ENCODE measurements at places on chromosomes 1 and 21.

GRCh38 chr1:173410133-173410793 lies 66.9 kb upstream of the PRDX6 start:
- DNase-seq = no peak

DNA sequence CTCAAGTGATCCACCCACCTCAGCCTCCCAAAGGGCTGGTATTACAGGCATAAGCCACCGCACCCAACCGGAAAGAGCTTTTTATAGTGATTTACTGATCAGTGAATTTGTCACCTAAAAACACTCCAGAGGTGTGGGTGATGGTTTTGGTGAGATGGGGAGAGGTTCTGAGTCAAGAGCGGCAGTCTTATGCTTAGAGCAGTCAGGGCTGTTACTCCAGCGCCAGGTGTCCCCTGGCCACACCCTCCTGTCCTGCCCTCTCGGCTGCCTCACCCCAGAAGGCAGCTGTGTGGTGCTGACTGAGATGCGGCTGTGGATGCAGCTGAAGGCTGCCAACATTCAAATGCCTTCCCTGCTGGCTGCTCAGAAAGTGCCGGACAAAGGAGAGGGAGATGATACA lies 94.5 kb upstream of the LPGAT1 start:
- DNase-seq = no peak

DNA sequence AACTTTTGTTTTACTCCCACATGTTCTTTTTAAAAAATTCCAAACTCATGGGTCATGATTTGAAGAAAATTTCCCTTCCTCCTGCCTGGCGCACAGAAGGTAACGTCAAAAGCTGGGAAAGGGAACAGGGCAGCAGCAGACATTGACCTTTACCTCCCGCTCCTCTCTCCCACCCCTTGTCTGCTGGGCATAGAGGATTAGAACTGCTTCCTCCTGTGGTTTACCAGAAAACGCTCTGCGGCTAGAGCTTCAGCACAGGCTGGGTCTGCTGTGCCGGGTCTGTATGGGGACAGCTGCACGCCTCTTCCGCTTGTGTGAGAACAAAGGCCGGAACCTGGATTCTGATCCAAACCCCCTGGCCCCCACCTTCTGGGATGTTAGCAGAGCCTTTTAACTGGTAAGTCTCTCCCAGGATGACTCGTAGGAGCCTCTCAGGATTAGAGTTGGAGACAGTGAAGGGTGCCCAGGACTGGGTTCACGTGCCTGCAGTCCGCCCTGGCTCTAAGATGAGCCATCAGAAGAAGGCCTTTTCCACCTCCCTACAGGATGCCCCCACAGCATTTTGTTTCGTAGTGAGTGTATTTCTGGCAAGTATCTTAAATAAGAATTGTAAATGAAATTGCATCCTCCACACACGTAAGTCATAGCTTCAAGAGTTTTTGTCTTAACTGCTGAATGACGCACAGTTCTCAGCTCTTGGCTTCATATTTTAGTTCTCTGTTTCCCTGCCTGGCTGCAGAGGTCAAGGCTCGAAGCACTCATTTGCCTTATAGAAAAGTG lies 5.2 kb downstream of the H6PD start:
- DNase-seq = peak; percentile 76

DNA sequence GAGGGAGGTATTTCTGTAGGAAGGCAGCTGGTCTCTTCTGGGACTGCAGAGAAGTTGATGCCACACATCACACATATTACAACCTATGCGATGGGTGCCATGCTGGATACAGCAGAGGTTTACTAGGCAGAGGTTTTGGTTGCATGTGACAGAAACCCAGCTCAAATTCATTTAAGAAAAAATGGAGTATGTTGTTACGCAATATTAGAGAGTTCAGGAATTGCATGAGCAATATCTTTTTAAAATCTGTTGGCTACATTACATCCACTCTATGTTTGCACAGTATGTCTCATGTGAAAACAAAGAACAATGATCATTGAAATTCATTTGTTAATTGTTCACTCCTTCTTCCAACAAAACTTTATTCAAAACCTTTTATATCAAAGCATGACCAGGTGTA lies 425.2 kb downstream of the RWDD3 start:
- DNase-seq = no peak

GRCh38 chr1:219792337-219793021 lies 135.9 kb downstream of the SLC30A10 start:
- no peak for DNase-seq

GRCh38 chr1:111272081-111272480 lies 18.6 kb upstream of the CHIA start:
- no peak for DNase-seq

Data from hematopoietic multipotent progenitor cell treated with erythropoietin and hydrocortisone succinate and interleukin-3 and kit ligand, for 8 days (in vitro differentiated cells).